Stimulated activated CD4-positive, alpha-beta T cell treated with anti-CD3 and anti-CD28 coated beads, Interleukin-12 subunit alpha, Interleukin-12 subunit beta, amount 100 ng/mL, for 24 hours (primary cell): ENCODE measurements at places on chromosomes 3 and 15.

GRCh38 chr3:47761046-47761445 is 20.6 kb downstream of the SMARCC1 start:
- DNase-seq: no peak

DNA sequence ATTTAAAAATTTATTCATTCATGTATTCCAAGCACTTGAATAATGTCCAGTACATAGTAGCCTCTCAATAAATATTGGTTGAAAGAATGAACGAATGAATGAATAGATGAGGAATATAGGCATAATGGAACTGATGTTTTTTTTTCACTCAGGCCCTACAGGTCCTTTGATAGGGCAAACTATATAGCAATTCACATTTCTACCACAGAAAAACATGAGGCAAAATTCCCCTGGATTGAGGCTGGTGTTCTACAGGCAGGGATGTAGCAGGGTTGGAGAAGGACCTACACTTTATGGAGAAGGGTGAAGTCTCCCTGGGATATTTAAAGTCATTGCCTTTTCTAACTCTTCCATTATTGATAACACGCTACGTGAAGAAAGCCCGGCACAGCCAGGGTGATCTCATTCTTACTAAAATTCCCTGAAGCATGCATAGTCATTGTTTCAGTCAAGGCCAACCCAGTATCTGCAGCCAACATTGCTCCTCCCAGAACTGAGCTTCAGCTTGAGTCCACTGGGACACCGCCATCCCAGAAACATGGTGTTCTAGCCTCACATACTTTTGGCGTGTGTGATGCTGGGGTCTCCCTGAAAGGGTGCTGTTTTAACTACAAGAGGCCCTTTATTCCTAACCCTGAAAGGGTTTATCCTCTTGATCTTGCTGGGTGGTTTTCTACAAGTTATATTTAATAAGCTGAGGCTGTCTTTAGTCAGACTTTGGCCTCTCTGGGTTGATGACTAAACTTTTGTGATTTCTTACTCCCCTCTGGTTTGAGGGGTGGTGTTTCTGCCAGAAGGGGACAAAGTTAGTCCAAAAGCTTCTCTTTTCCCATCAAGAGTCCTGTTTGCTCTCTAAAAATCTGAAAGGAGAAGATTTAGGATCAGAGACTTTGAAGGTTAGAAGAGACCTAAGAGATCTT is 25.9 kb upstream of the FBN1 start:
- no peak for DNase-seq

- DNase-seq: no peak
Measured at GRCh38 chr3:161851941-161852566, 355.4 kb downstream of the OTOL1 start.

- no peak for DNase-seq
Measured at GRCh38 chr3:23728601-23729117, 77.1 kb upstream of the UBE2E1 start.

- no peak for DNase-seq
Measured at GRCh38 chr3:28947751-28948150, 333.1 kb upstream of the RBMS3 start.

DNA sequence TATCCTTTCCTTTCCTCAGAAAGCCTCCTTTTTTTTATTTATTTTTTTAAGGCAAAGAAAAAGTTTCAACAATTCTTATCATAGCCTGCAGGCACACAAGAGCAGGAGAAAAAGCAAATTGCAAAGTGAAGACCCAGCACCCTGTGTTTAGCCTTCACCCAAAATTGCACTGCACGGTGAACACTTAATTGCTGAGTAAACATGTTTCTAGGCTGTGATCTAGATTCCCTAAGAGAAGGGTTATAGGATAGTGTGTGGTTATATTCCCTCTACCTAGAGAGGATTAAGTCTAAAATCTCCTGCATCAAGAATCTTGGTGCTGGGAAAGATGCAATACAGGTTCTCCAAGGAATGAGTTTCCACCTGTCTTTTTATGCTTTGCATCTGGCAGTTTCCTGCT is 70.2 kb upstream of the BFSP2 start:
- no peak for DNase-seq

DNA sequence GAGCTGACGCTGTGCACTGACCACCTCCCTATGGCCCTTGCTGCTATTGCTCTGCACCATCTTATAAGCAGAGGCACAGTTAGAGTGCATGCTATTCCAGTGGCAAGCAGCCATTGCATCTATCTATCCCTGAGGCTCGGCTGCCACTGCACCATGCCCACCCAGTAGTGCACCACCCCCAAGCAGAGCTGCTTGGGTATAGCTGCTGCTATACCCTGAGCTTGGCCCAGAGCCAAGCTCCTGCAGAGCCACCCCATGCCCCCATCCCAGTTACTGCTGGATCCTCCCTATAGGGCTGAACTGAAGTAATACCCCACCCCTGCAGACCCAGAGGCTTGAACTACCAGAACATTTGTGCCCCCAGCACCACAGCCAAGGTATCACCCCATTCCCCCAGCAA is 19.6 kb upstream of the IGSF10 start:
- no peak for DNase-seq
